ENCODE measurements at places on chromosomes 13 and 19.

GRCh38 chr13:23391752-23392151, 41.8 kb downstream of the SACS start:
- DNase-seq = no peak

- DNase-seq = no peak
Measured at GRCh38 chr13:33108620-33109019, 92.4 kb downstream of the KL start.

GRCh38 chr13:66180836-66181235, 1049.3 kb downstream of the PCDH9 start:
- DNase-seq = no peak

- DNase-seq = no peak
Measured at GRCh38 chr13:46571909-46572595, 19.1 kb downstream of the LRCH1 start.

DNA sequence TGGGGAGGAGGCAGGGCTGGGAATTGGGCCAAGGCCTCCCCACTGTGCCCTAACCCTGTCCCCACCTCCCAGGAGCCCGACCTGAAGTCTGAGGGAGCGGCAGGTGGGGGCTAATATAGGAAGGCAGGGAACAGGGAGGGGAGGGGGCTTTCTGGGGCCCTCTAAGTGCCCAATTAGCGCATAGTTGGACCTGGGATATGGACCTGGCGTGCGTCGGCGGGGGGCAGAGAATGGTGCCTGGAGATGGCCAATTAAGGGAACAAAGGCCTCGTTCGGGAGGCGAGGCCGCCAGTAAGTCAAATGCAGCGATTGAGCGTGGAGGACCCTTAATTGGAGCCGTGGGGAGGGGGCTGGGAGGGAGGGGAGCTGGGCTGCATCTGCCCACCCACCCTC, at the start of gene C19orf85:
Gene C19orf85 (minus strand): TSS at position 90 of the 393 bp plus-strand sequence. CDS start 197 bp downstream, outside the sequence.
- DNase-seq = no peak

GRCh38 chr13:51541809-51542258, 42.4 kb upstream of the WDFY2 start:
- no peak for DNase-seq

DNA sequence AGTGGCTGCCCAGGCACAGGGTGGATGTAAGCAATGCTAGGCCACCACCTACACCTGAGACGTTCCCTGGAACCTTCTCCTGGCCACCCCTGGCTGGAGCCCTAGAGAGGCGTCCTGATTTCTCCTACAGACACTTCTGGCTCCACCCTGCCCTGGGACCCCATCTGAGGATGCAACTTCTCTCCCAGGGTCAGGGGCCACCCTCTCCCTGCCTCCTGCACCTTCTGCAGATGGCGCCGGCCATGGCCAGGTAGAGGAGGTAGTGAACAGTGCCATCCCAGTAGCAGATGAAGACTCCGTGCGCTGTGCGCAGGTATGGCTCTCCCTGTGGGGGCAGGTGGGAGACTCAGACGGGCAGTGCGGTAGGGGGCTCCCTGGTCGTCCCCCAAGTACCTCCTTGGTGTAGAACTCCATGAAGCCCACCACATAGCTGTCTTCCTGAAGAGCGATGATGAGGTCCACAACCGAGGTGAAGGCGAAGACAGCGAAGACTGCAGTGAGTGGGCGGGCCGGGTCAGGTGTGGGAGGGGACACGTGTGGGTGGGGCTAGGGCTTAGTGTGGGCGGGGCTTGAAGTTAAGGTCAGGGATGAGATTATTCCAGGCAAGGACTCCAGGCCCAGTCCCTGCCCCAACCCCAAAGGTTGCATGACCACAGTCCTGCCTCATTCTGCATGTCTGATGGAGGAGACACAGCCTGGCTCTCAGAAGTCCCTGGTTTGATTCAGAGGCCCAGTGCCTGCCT, 3.0 kb downstream of the TM6SF2 start:
- DNase-seq = no peak

GRCh38 chr19:40553885-40554857, 22.5 kb upstream of the SHKBP1 start:
- DNase-seq = no peak

DNA sequence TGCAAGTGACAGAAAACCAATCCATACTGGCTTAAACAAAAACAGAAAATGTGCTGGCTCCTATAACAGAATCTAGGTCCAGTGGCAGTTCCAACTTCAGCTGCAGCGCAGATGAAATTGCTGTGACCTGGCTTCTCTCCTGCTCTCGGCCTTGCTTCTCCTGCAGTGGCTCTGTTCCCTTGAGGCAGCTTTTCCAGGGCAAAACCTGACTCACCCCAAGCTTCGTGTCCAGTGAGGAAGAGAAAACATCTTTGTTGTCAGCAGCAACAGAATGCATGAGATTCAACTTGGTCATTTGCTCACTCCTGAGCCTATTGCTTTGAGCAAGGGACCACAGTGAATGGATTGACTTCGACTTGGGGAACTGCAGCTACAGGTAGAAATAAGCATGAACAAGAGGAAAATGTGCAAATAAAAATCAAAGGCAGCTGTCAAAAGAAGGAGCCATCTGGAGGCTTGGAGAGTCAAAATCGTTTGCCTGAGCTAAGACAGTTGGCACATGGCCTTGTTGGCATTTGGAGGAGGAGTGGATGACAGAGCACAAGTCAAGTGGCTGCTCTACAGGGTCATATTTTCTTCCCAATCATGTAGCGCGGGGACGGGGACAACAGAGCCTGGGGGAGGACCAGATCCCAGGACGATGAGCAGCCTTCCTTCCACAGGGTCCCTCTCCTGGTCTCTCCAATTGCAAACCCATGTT, 523.4 kb downstream of the FGF9 start:
- no peak for DNase-seq

DNA sequence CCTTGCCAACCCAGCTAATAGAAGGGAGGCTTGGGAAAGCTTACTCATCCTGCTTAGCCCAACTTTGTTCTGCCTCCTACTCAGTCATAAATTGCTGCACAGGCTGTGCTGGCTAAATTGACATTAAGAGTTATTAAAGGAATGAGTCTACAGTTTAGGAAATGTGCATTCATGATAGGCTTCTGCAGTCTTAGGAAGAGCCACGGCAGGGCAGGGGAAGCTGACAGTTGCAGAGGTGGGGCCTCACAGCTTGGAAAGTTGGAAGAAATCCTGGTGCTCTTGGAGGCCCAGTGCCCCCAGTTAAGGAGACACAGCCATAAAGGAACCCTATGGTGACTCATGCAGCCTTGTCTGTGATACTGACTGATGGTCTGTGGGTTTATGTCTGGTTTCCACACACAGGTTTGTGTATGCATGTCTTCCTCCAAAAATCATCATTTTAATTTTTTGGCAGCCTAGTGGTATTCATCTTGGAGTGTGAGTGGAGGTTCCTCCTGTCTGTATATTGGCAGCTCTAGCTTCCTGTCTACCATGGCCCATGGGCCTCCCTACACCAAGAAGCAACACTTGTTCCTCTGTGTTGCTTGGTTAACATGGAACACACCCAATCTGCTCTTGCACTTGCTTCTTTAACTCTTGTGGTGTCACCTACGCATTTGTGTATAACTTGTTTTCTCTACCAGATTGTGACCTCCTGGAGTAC, 135.0 kb upstream of the KL start:
- peak; percentile 75 for DNase-seq

- no peak for DNase-seq
Measured at GRCh38 chr13:88908961-88909441, 1237.8 kb downstream of the SLITRK5 start.

DNA sequence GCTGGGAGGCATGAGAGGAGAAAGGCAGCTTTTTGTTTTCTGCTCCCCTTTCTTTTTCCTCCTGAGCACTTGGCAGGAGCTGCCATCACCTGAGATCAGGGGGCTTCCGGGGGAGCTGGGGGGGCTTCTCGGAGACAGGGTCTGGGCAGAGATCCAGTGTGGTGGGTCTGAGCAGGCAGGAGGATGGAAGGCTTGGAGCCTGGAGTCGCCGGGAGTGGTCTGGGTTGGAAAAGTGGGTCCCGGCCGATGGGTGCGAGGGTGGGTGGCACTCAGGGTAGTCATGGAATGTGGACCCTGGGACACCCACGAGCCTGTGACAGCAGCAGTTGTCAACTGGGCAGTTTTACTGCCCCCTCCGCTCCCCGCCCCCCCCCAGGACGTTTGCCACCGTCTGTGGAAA, 2.2 kb upstream of the ADM5 start:
- DNase-seq = no peak

GRCh38 chr13:42041684-42042035, 6.8 kb upstream of the DGKH start:
- DNase-seq = peak; percentile 78

DNA sequence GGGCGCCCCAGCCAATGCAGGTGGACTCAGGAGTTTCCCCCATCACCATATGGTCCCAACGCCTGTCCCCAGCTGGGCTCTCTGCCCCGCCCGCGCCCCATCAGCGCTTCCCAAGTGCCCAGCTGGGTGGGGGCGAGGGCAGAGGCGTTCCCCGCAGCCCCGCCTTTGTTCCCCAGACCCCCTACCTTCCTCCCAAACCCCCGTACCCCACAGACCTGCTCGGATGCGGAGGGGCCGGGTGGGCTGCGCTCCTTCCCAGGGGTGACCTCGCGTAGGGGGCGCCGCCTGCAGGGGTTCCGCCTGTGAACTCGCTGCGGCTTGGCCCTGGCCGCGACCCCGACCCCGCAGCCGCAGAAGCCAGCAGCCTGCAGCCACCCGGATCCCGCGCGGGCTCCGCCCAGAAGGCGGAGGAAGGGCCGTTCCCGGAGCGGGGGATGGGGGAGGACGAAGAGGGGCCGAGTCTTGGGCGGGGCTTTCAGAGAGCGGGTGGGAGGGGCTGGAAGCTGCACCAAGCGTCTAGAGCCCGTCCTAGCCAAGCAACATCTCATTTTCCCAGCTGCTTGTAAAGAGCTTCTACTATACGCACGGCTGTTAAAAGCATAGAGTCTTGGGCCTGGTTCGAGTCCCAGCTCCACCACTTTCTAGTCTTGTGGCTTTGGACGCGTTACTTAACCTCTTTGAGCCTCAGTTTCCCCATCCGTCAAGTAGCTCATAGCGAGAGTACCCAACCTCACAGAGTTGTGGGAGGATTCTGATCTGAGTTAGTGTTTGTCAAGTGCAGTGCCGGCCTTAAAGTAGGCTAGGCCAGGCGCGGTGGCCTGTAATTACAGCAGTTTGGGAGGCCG, at the start of gene RAB3D:
Gene RAB3D (minus strand): TSS at position 404 of the 845 bp plus-strand sequence. CDS start 2,258 bp downstream, outside the sequence.
- peak; percentile 91 for DNase-seq
